Activated effector memory CD4-positive, alpha-beta T cell treated with Interleukin-2 at 50 U/mL for 16 hours (primary cell): ENCODE measurements at places on chromosomes 12 and 14.

GRCh38 chr12:93347054-93347785, 30.5 kb upstream of the NUDT4 start:
- no peak for DNase-seq

- no peak for DNase-seq
These were observed 83.7 kb downstream of the HEATR5A start for GRCh38 chr14:31336646-31337045.

DNA sequence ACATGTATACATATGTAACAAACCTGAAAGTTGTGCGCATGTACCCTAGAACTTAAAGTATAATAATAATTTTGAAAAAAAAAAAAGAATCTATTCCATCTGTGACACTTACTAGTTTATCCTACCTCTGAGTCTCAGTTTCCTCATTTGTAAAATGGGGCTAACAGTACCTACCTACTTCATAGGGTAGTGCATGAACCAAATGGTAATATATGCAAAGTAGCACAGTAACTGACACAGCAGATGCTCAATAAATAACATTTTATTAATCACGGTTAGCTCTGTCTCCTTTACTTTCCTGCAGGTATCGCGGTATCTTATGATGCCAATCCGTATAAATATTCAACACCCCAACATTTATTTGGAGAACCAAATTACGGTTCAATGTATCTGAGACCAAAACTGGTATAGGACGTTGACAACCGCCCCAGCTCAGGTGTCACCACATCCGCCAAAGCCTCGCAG, 703 bp downstream of the TMED10 start:
- no peak for DNase-seq

DNA sequence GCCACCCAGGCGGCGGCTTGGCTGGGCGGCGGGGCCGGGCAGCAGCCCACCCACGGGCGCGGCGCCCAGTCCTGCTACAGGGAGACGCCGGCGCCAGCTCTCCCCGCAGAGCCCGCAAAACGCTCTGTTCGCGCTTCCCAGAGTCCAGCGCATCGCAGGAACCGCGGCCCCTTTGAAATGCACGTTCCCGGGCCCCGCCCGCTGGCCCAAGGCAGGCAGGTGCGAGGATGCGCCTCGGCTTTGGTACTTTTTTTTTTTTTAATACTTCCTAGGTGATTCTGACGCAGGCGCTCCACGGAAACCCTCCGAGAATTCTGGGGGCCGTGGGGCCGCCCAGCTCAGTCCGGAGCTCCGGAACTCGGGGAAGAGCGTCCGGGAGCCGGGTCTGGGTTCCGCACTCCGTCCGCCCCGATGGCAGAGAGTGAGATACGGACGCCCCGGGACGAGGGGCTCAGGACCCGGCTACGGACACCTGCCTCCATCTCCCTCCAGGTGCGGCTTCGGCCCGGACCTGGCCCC, 483 bp downstream of the POC1B start:
- DNase-seq, result peak; percentile 25

DNA sequence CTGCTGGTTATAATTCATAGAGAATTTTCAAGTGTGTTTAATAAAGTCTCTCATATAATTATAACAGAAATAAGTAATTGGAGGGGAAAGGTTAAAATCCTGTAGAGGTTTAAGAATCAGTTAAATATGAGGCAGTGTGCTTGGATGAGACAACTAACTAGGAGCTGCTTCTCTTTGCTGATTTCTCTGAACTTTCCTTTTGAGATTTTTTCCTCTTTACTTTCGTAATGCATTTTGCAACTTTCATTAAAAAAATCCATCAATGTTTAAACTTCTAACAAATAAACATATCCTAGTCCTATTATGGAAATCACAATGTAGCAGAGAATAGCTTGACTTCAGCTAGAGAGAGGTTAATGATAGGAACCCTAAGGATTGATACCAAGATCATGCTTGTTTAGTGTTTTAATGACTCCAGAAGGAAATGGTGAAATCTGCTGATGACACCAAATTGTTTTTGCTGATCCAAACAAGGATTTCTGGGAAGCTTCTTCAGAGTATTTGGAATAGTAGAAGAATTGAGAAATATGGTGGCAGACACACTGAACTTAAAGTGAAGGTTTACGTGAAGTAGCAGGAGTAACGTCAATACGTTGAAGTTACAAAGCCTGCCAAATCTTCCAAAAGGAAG, 122.6 kb downstream of the RAD51B start:
- DNase-seq, result no peak

GRCh38 chr14:101461891-101462290, 99.4 kb upstream of the DIO3 start:
- no peak for DNase-seq

GRCh38 chr12:24480766-24481449, 468.0 kb downstream of the BCAT1 start:
- no peak for DNase-seq

DNA sequence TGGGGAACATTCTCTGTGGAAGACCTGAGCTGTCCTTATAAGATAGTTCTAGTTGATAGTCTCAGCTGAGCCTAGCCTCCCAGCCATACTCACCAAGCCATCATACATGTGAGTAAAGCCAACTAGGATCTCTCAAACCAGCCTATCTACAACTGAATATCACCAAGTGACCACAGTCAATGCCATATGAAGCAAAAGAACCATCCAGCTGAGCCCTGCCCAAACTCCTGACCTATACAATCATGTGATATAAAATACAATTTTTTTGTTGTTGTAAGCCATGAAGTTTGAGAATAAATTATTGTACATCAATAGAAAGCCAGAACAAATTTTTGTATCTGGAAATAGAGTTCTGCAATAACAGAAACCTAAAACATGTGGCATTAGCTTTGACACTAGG, 118.3 kb downstream of the SLC25A21 start:
- DNase-seq, result no peak

DNA sequence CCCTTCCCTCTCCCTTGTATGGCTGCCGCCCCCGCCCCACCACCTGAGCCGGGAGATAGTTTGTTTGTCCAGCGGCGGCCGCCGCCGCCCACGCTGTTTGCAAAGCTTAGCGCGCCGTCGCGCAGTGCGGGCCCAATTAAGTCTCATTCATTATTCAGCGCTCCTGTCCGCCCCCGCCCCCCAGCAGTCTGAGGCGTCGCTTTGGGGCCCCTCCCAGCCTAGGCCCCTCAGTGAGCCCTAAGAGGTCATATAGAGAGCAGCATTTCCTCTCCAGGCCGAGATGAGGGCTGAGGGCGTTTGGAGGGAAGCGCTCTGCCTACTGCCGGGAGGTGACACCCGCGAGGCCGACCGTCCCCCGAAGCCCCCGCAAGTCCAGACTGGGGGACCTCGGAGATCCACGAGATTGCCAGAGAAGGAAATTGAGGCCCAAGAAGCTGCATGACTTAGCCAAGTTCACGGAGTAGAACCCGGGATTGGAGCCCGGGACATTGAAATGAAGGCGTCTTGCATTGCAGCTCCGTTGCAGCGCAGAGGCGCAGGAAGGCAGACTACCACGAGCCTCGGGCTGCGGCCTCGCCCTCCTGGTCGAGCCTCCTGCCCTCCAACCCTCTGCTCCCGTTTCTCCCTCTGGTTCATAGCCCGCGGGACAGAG, at the start of gene DNAJC22:
TSS of gene DNAJC22 (plus strand) at position 230 of the 652 bp plus-strand sequence. CDS start 1,985 bp downstream, outside the sequence.
- peak; percentile 18 for DNase-seq

GRCh38 chr12:97257726-97258125, 204.9 kb upstream of the RMST start:
- DNase-seq, result no peak

DNA sequence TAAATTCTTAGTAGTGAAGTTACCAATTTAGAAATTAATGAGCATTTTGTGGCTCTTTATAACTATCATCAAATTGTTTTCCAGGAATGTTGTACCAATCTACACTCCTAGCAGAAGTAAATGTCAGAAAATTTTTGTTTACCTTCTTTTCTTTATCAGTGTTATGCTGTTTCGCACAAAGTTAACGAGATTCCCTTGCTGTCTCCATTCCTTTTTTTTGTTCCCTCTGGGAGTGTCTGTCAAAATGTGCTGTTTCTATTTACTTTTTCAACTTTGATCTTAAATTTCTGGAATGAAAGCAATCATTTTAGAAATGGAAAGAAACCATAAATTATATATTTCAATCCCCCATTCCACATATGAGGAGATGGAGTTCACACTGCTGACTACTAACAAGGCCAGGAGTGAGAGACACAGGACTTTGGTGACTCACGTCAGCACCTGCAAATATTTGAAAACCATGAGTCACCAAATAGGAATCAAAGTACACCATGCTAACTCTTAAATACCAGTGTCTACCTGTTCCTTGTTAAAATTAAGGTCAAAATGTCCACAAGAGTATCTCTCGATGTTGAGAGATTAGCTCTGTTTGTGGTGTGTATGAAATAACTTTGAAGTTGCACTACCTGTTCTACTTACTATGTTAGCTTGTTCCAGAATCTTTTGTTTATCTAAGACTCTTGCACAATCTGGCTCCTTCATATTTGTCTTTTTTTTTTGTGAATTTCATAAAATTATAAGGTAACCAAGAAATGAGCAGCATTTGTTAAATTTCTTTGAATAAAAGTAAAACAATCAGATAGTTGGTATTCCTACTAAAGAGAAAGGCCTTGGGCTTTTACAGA, 106.0 kb downstream of the RMST start:
- DNase-seq, result no peak

- no peak for DNase-seq
These were observed 331.4 kb downstream of the TMTC2 start for GRCh38 chr12:83018088-83018487.

- DNase-seq, result no peak
These were observed 64.3 kb downstream of the SLC16A7 start for GRCh38 chr12:59660148-59660547.

- DNase-seq, result no peak
These were observed 326.4 kb downstream of the NUAK1 start for GRCh38 chr12:105812366-105812765.

DNA sequence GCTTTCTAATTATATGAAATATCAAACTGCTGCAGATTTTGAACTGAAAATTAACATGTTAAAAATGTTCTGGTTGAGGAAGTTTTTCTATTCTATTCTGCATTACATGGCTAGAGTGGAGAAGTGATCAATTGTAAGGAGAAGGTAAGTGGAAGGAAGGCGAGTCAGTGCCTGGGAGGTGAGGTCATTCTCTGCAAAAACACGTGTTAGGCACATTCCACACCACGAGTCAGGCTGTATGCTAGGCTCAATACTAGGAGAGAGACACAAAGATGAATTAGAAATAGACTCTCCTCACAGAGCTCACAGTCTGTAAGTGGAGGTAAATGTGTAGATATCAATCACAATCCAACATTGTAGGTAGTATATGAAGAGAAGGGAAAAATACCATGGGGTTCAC, 194.1 kb downstream of the NOVA1 start:
- DNase-seq, result no peak

DNA sequence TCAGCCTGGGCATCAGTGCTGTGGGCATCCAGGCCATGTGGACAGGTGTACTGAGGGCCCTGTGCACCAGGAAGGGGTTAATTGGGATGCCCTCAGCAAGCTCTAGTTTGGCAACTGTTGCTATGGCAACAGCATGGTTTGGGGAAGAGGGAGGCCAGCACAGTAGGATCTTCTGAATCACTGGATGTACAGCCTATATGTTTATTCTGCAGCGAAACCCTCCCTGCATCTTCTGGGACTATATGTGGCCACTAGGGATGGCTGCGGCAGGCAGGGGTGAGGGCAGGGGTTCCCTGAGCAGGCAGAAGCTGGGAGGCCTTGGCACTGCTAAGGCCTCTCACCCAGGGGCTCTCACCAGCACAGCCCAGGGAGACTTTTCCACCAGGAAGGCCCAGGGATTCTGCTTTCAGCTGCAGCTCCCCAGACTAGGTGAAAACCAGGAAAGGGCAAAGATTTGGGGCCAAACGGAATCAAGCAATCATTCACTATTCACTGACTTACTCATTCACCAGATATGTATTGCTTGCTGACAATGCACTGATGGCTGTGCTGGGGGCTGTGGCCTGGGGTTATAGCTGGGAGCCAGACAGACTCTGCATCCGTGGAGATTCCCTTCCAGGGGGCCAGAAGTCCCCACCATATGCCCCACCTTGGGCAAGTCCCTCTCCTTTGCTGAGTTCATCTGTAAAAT, 42.8 kb downstream of the IRF2BPL start:
- DNase-seq, result no peak

- no peak for DNase-seq
These were observed 1.8 kb downstream of the CDK2AP1 start for GRCh38 chr12:123269896-123270213.

DNA sequence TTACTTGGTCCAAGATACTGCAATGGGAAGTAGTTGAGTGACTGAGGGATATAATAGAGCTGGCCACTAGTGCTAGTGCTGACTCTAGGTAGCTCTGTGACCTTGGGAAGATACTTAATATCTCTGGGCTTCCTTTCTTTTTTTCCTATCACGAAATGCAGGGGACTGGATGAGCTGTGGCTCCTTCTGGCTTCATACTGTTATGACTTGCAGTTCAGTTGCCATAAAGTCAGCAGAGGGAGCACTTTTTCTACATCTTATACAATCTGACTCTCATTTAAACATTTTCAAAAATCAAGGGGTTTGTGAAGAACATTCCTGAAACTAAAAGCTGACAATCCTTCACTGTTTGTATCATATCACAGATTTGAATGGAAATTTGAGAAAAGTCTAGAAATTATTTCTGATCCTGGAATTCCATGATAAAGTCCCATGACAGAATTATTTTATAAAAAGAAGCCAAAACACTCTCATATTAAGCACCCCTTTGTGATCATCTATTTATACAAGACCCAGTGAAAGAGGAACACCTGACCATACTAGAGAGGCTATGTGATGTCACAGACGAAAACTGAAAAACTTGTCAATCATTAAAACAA, 5.3 kb downstream of the BHLHE41 start:
- DNase-seq, result no peak

DNA sequence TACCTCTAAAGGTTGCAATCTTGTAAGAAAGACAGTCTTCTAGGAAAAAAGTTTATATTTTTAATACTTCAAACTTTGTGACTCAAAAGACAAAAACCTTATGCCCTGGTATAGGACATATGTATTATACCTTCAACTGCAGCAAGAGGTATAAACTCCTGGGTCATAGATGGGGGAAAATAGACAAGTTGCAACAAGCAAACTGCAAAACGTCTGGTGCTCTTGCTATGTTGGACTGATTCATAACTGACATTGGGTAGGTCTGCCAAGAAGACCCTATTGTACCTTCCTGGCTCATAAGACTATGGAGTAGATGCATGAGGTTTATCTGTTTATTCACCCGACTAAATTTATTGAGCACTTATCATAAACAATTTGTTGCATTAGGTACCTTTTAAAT, 40.9 kb downstream of the BEST3 start:
- DNase-seq, result no peak

- no peak for DNase-seq
These were observed 57.6 kb upstream of the SEL1L start for GRCh38 chr14:81591266-81591665.

DNA sequence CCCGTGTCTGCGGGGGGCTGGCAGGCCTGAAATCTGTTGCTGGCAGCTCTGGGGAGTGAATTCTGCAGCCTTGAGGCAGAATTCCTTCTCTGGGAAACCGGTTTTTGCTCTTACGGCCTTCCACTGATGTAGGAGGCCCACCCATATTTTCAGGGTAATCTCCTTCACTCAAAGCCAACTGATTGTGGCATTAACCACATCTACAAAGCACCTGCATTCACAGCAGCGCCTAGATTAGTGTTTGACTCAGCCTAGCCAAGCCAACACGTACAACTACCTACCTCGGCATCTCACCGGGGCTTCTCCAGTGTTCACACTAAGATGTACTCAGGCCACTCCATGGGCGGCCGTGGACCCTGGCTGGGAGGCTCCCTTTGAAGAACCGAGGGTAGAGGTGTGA, 15.8 kb downstream of the C12orf43 start:
- DNase-seq, result no peak
